ENCODE measurements at places on chromosomes 12 and 14.
A peak's percentile ranks its signal among the peaks of the same experiment; 100 is the strongest.

DNA sequence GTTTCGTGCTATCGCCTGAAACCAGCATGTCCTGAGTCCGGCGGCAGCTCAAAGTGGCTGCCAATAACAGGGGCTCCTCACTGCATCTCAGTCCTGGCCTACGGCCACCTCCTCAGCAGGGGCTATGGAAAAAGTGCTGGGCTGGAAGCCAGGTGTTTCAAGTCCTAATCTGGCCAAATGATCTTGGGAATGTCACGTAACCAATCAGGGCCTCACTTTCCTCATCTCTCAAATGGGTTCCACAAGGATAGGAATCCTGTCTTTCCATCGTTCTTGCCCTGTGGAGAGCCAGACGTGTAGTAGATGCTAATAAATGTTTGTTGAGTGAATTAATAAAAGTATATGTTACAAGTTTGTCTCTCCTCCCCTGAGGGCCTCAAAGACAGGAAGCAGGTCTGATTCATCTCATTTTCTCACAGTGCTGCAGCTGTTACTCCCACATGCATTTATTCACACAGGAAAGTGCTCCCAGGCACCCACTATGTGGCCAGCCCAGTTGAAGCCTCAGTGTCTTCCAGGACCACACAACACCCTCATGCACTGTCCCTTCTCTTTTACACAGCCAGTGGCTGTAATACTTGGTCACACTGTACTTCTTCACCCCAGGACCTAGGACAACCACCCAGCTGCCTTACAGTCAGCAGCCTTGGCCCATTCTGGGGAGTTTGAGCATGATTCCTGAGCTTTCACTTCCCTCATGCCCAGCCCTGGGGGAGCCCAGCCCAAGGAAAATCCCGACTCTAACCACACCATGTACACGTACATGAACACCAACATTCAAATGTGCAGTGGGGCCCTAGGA lies 5.0 kb downstream of the CMKLR1 start:
- no peak for DNase-seq

- no peak for DNase-seq
These were observed at the start of gene GSG1 for GRCh38 chr12:13103391-13104033. TSS of gene GSG1 (minus strand) at chr12:13103667. CDS start at chr12:13103512, 155 bp downstream.

DNA sequence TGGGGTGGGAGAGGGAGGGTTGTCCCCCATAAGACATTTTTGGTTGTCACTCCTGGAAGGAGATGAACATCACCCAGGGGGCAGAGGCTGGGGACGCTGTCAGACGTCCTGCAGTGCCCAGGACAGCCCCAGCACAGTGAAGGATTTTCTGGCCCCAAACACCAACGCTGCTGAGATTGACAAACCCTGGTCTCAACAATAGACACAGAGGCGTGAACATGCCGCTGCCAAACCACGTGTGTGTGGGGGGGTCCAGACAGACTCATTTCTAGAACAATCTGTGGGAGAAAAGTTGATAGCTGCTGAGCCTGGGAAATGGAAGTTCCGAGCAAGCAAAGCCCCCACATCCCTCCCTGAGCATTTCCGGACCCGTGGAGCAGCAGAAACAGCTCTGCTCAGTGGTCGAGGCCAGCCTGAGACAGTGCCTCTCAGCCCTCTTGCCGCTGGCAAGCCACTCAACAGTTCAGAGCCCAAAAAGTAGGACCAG lies 43.8 kb upstream of the CLMN start:
- no peak for DNase-seq

- DNase-seq = no peak
These were observed 163.2 kb downstream of the PAX9 start for GRCh38 chr14:36824854-36825253.

- DNase-seq = no peak
These were observed 69.8 kb upstream of the NCOR2 start for GRCh38 chr12:124637163-124637562.

- no peak for DNase-seq
These were observed 1551.5 kb upstream of the SEL1L start for GRCh38 chr14:83085136-83085535.

DNA sequence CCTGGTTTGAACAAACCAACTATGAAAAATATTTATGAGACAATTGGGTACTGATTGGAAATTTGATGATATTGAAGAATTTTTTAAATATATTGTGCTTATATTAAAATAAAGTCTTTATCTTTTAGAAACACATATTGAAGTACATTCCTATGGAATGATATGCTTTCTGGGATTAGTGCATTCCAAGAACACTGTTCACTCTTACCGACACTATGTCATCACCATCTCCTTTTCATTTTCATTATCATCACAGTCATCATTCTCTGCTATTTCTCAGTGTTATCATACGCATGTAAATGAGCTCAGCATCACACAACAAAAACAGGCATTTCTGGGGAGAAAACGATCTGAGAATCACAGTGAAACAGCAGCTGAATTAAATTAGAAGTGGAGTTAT lies 513.3 kb upstream of the CCDC196 start:
- DNase-seq = no peak

DNA sequence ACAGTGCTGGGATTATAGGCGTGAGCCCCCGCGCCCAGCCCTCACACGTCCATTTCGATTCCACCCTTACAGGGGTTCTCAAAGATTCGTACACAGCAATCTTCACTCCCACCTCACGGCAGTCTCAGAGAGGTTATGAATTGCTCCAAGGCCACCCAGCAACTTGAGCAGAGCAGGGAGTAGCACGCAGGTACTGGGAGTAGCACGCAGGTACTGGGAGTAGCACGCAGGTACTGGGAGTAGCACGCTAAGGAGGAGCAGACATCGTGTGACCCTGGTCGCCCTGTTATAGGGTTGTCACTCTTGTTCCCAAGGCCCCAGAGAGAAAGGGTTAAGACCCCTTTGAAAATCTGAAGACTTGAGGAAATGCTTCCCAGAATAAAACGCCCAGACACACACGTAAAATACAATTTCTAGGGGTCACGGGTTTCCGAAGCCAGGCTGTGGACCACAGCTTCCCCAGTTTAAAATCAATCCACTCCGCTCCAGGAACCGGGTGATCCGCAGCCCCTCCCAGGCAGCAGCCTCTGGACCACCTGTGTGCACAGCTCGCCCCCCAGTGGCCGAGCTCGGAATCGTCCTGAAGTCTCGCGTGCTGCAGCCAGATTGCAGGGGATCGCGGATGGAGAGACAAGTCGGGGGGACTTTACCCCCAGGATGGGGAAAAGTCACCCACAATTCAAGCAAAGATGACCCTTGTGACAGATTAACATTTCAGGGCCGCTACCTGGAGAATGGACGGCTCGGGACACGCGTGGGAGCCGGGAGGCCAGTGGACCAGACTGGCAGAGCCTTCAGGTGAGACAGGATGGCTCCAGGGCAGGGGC lies 92.0 kb downstream of the SCARB1 start:
- DNase-seq = peak; percentile 67

GRCh38 chr14:70114621-70115156 lies 74.1 kb downstream of the SLC8A3 start:
- DNase-seq = no peak

DNA sequence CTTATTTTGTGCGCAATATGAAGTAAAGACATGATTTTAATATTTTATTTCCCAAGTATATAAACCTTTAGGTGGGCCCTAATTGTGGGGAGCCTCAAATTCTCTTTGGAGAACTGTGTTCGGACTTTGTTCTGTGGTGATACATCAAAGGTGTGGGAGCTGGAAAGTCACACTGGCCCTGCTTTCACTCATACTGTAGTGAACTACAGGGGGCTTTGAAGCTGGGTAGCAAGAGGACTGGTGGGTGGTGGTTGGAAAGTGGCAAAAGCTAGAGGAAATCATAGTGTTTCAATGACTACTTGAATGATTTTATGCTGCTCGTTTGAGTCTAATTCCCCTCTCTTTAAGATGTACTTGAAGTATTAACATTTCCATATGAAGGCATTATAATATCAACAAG lies 13.2 kb downstream of the TTC6 start:
- DNase-seq = no peak

DNA sequence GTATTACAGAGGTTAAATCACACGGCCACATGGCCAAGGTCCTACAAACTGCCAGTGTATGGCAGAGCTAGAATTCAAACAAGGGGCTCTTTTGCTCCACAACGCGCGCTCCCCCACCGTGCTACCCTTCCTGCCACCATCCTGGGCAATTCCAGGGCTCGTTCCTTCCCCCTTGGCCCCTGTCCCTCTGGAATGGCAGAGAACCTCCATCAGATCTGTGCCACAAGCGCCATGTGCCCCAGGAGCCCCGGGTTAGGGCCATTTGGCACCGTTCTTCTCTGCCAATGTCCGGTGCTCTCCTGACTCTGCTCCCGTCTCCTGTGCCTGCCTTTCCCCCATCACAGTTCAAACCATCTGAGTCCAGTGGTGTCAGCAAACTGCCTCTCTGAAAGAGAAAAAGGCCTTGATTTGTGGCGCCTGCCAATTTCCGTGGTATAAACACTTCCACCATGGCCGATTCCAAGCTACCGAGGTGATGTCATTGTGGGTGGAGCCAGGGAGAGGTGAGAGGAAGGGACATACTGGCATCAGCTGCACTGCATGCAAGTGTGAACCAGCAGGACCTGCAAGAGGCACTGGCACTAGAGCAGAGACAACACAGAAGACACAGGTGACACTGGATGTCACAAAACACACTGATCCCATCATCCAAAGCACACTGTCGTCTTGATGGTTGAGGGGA lies 163.1 kb downstream of the CALM1 start:
- DNase-seq = no peak

- no peak for DNase-seq
These were observed 607 bp downstream of the OS9 start for GRCh38 chr12:57694459-57695019.

GRCh38 chr14:79629411-79630287 lies 581.7 kb downstream of the DIO2 start:
- DNase-seq = no peak

GRCh38 chr14:94298130-94298529 lies 5.1 kb upstream of the SERPINA10 start:
- DNase-seq = no peak

- no peak for DNase-seq
These were observed 79.8 kb downstream of the TTC8 start for GRCh38 chr14:88904206-88904647.

- no peak for DNase-seq
These were observed 41.0 kb upstream of the PYGL start for GRCh38 chr14:50985124-50985858.

GRCh38 chr14:56023661-56024081 lies 94.5 kb upstream of the PELI2 start:
- no peak for DNase-seq

DNA sequence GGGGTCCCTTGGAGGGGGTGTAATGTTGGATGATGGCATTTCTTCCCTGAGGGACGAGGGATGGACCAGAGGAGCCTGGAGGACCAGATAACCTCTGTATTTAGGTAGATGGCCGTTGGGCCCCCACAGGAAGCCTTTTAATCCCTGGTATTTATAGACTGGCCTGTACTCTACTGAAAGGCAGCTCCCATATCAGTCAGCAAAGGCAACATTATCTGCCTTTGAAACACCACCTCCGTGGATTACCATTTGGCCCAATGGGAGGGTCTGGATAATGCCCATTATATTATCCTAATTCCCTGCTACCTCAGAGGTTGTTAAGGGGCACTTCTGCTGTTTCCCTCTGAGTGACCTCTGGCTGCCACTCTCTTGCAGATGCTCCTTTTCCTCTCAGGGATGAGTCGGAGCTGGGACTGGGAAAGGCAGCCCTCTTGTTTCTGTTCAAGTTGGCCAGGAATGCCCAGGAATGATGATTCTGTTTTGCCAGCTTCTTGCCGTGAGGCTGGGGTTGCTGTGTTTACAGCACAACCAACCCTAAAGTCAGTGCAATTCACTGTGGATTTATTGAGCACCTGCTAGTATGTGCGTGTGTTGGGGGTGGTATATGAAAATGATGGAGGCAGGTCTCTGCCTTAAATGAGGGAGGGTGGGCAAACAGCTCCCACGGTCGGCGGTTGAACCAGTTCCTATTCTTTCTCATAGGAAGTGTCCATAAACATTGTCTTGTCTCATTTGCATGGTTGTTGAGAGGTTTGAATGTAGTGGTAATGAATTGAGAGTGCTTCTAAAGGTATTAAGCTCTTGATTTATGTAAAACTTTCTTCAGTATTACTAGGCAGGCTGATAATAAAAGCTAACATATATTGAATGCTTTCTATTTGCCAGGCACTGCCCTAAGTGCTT lies 18.1 kb downstream of the SUSD6 start:
- DNase-seq = no peak

- DNase-seq = no peak
These were observed 134.4 kb upstream of the CCND2 start for GRCh38 chr12:4139191-4139590.

DNA sequence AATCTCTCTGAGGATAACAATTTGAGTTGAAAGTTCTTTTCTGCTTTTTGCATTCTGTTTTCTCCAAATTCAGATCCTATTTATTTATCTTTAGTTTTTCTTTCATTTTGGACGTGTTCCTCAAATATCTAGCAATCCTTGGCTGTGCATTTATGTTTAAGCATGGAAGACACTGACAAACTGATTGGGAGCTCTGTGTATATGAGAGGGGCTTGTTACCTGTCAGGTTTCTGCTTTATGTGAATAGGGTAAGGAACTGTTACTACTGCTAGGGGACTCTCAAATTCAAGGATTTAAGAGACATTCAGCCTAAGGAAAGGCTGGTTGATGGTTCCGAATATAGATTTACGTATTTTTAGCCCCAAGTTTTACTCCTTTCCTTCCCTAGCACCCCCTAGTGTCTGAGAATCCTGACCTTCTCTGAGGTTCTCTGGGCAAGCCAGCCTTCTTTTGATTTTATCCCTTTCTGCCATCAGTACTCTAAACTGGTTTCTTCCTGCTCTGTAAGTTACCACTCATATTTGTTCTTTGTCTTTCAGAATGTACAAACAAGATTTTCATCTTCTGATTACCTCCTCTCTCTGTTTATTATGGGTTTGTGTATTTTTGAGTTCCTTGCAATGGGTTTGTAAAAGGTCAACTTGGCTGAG lies 30.5 kb downstream of the YLPM1 start:
- no peak for DNase-seq

- DNase-seq = peak; percentile 27
These were observed 125.6 kb upstream of the FGD4 start for GRCh38 chr12:32273712-32274111.

DNA sequence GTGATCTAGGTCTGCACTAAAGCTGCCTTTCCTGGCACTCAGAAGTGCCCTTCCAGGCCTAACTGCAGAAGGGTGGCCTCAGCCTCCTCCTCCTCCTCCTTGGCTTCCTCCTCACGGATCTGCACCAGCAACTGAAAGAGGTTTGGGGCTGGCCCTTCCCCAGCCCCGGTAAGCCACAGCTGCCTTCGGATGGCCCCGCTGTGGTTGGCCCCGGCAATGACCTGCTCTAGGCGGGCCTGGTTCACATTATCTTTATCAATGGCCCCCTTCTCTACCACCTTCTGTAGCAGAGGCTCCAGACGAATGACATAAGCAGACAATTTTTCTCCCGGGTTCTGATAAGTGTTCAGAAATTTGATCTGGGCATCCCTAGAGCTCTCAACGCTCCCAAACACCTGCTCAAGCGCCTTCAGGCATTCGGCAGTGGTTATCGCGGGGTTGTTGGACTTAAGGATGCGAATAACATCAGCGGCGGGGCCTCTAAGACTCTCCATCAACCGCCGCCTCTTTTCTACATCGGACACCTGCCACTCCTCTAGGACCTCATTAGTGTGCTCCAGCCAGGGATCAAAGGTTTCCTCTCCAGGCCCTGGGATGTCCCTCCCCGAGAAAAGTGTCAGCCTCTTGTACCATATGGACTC lies 1.5 kb downstream of the PNMA1 start:
- no peak for DNase-seq
